ENCODE measurements at places on chromosomes 1 and 21. TPM values are rescaled to one million over a fixed set of nuclear protein-coding genes. Genes with fewer than 3 reads are reported as not detected.

DNA sequence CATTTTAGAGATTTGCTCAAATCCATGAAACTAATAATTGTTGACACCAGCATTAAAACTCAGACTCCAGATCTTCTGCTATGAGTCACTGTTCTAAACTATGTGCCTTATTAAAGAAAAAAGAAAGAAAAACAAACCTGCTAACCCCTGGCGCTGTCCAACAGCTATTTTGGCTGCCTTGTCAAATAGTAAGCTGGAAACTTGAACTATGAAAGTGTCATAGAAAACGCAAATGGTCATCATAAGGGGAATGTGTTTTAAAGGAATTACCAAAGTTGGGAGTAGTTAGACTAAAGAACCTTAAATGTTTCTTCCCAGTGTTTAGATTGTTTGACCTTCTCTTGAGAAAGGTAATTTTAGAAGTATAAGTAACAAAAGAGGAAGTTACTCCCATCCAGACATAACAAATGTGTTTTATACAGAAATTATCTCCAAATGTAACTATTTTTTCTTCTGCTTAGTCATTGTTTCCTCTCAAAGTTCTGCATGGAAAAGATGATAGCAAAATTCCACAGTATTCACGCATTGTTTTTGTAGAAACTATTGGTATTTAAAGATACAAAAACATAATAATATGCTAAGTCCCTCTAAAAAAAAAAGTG is 272.4 kb downstream of the TPR start:
- DNase-seq = no peak

DNA sequence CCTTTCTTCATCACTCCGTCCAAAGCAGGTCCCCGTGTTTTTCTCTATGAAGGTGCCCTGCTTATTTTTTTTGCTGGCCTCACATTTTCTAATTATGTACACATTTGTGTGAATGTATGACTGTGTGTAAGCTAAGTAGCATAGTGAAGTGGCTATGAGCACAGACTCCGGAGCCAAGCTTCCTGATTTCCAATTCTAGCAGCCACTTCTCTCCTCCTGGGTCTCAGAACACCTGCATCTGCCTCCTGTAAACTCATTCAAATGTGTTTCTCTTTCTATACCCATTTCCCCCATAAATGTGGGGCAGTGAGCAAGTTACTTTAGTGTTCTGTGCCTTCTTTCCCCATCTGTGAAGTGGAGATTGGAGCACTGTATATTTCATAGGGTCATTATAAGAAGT is 2.1 kb downstream of the SLAMF6 start:
- no peak for DNase-seq

- DNase-seq = peak; percentile 88
Observed at GRCh38 chr1:47179017-47179987, 10.5 kb downstream of the PDZK1IP1 start.

GRCh38 chr1:245957427-245957826 is 549.7 kb downstream of the SMYD3 start:
- DNase-seq = no peak

DNA sequence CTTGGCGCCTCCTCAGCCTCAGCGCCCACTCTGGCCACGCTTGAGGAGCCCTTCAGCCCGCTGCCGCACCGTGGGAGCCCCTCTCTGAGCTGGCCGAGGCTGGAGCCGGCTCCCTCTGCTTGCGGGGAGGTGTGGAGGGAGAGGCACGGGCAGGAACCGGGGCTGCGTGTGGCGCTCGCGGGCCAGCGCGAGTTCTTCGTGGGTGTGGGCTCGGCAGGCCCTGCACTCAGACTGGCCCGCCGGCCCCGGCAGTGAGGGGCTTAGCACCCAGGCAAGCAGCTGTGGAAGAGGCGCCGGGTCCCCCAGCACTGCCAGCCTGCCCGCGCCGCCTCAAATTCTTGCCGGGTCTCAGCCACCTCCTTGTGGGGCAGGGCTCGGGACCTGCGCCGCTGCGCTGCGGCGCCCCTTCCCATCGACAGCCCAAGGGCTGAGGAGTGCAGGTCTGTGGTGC is 61.4 kb downstream of the SLC16A1 start:
- no peak for DNase-seq

DNA sequence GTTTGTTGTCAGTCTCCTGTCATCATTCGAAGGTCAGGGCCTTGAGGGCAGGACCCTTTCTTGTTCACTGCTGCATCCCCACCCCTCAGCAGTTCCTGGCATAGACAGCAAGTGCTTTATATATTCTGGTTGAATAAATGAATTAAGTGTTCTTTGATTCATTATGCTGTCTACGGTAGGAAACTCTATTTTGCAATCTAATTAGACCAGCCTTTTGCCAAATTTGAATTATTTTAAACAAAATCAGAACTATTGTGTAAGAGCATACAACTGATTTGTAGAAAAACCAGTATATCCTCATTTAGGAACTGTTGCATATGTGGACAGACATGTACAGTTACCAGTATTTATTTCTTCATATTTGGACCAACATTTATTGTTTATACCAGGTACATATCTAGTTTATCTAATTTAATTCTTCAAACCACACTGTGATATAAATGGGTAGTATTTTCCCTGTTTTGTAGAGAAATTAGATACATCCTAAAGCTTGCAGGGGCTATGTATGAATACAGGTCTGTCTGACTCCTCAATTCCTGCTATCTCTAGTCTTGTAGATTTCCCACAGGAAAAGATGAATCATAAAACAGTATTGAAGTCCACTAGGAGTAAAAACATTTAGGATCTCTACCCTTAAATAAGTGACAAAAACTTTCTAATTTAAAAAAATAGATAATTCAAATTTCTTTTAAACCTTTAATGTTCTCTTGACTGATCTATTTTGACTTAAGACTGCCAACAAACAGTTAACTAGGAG is 10.4 kb downstream of the MGST3 start:
- DNase-seq = no peak

DNA sequence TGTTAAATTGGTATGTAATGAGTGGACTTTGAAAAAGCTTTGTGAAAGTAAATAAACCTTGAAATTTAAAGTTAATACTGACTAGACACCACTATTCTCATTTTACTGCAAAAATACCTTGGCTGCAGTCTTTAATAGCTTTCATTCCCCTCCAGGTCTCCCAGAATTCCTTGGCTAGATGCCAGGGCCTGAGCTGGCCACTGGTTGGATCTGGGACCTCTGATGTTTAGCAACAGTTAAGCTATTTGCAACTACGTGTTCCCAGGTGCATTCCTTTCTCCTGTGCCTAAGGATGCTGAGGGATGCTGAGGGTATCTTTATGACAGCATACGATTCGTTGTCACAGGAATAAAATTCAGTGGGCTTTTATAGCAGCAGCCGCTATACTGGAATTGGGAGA is 938.7 kb downstream of the TTLL7 start:
- no peak for DNase-seq

DNA sequence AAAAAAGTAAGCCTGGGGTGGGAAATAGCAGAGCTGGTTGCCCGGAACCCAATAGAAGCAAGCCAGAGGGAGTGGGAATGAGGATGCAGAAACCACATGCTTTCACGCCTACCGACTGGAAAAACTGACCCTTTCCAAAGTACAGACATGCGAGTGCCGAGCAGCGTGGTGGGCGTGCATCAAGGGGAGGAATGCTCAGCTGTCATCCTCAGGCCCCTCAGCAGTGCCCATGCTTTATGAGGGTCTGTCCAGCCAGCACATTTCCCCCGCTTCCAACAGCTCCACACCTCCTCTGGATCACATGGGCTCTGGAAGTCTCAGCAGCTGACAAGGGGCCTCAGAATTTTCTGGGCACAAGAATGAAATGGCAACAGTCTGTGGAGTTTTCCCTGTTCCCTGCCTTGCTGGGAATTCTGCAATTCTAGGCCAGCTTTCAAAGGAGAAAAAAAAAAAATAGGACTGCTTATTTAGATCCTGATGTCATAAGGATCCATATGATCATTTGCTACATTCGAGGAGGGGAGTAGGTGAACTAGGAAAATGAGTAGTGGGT is 19.1 kb upstream of the IKBKE start:
- no peak for DNase-seq

DNA sequence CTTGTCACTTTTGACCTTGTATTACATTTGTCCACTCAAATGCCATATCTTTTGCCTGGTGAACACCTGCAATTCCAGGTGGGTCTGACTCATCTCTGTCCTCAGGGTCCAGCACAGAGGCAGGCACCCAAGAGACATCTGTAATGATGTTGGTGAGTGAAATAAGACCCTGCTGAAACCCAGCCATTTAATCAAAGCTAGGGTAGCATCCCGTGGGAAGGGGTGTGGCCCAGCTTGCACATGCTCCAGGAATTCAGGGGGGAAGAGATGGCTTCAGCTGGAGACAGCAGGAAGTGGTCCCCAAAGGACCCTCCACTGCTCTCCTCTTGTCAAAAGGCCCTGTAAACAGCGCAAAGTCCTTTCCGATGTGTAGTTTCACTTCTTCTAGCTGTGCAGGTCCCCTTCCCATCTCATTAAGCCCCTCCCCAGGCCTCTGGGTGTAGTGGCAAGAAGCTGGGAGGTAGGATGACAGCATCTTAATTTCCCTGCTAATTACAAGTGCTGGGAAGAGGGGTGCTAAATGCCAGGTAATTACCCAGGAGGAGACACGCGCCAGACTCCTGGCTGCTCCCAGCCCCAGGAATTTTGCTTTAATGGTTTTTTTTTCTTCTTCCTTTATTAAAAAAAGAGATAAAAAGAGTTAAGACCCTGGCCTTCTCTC is 54.4 kb upstream of the TRABD2B start:
- DNase-seq = no peak

DNA sequence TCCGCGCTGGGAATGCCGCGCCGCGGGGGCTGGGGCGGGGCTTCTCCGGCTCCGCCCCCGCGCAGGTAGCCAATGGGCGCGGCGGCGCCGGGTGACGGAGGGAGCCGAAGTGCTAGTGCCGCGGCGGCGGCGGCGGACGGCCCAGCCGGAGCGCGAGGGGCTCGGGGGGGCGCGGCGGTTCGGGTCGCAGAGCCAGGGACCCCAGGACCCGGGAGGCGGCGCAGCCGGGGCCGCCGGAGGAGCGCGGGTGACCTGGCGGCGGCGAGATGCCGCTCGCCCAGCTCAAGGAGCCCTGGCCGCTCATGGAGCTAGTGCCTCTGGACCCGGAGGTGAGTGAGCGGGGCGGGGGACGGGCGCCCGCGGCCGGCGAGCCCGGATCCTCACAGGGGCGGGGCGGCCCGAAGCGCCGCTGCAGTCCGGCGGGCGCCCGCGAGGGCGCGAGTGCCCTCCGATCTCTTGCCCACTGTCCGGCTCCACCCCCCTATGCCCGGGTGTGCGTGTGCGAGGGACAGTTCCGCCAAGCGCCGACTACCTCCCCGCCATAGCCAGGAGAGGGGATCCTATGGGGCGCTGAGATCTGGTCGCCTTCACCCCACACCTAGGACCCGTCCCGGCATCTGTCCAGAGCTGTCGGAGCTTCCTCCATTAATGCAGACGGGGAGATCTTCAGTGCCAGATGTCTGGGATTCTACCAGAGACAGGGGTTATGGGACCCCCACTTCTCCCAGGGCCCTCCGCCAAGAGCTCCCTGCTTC is at the start of gene RPS6KA1:
Gene RPS6KA1, plus strand, starts transcription at position 107 of the 755 bp plus-strand sequence. Its CDS starts 160 bp downstream, at position 267.
- peak; percentile 78 for DNase-seq

The RXFP4 gene
- 5.6 TPM for total RNA-seq

All from left colon (tissue), 2 donors.